ENCODE measurements at places on chromosomes 16 and 17.

DNA sequence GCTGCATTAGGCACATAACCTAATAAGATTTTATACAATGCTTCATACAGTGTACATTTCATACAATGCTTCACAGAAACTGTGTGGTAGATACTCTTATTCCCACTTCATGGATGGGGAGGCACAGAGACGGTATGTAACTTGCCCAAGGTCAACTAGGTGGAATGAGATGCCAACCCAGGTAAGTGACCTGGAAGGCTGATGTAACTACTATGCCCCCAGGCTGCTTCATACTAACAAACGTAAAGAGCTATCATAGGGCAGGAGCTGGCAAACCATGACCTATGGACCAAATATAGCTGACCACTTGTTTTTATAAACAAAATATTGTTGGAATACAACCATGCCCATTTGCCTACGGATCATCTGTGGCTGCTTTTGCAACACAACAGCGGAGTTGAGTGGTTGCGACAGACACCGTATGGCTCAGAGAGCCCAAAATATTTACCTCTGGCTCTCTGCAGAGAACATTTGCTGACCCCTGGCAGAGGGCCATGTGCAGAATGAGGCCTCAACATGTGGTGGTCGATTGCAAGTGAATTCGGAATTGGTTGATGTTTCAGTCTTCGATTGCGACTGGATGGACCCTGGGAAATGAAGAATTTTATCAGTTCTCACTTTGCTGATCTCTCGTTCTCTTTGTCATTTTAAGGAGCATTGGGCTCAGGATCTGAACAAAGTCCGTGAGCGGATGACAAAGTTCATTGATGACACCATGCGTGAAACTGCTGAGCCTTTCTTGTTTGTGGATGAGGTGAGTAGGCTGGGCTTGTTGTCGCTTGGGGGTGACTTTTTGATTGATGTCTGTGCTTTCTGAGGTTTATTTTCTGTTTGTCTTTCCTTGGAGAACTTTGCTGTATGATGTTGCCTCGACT lies 109.7 kb downstream of the PLCG2 start:
- DNase-seq = no peak

GRCh38 chr16:79618692-79619050 lies 18.1 kb upstream of the MAF start:
- DNase-seq = no peak

DNA sequence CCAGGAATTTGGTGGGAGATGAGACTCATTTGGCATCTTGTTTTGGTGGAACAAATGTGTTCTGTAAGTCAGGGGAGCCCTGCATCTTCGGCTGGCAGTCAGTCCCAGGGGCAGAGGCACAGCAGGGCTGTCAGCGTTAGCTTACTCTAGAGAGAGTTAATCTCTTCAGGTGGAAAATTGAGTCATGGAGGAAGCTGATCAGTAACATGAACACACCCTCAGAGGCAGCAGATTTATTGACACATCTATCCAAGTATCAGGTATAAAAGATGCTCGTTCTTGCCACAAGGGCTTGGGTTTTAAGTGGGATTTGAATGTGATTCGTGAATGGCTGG lies 55.2 kb downstream of the EPN2 start:
- DNase-seq = no peak

- DNase-seq = no peak
These were observed 13.8 kb upstream of the GFAP start for GRCh38 chr17:44928950-44929720.
